ENCODE measurements at places on chromosomes 7 and 10. TPM values are rescaled to one million over a fixed set of nuclear protein-coding genes. Genes with fewer than 3 reads are reported as not detected.

The CPN1 gene
- not detected for total RNA-seq

The ZNF425 gene
- 4.2 TPM for total RNA-seq

The HHEX gene
- total RNA-seq: not detected

The CREB5 gene
- total RNA-seq: 2.8 TPM

The MMP21 gene
- not detected for total RNA-seq

The RGR gene
- 1.9 TPM for total RNA-seq

The GRM3 gene
- total RNA-seq: 13.6 TPM

The ASB4 gene
- not detected for total RNA-seq

The SPDYE11 gene
- not detected for total RNA-seq

The SLC13A1 gene
- total RNA-seq: not detected

GRCh38 chr10:112221545-112221944 lies 38.0 kb upstream of the GPAM start:
- no peak overlapping the region for H3K27ac ChIP-seq
- no peaks in the 10 kb centered on the region for H3K27me3 ChIP-seq
- no peak for DNase-seq
- no peaks in the 10 kb centered on the region for H3K4me1 ChIP-seq
- no peak overlapping the region for H3K4me3 ChIP-seq

DNA sequence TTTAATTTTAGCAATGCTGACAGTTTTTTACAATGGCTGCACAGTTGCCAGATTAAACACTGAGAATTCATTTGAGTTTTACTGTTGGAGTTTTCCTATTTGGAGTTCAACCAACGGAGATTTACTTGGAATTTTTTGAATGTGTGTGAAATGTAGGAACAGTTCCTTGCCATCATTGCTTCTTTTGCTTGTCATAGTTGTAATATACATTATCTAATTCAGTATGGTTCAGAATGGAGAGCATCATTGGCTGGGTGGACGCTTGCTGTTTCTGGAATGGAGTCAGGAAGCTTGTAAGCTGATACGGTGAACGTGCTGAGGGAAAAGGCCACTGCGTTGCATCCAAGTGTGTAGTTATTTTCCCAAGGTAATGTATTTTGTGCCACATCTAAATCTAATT lies 404.3 kb upstream of the KLF6 start:
- H3K27me3 ChIP-seq: no peaks in the 10 kb centered on the region
- H3K4me1 ChIP-seq: peaks cover 4% of the 10 kb centered on the region
- no peak for DNase-seq
- H3K4me3 ChIP-seq: no peak overlapping the region

DNA sequence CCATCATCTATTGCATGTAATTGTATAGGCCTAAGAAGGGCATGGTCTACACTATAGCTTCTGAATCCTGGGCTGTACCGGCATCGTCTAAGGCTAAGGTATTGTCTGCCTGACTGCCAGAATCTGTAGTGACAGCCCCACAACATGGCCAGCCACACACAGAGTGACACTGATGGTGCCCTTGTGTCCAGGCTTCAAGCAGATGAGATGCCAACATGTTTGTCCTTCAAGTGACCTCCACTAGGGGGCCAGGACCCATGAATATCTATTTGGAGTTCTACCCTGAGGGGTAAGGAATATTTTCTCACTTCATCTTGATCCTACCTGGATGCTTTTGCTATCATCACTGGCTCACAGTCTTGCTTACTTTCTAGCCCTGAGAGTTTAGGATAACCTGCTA lies 1.5 kb downstream of the CYP3A7 start:
- H3K27ac ChIP-seq: no peak overlapping the region
- peak; percentile 25 for DNase-seq
- H3K4me1 ChIP-seq: no peaks in the 10 kb centered on the region

GRCh38 chr7:43943417-43944187 lies 17.4 kb downstream of the UBE2D4 start:
- no peaks in the 10 kb centered on the region for H3K27me3 ChIP-seq
- no peak for DNase-seq
- no peak overlapping the region for H3K27ac ChIP-seq
- no peaks in the 10 kb centered on the region for H3K4me1 ChIP-seq

- H3K27me3 ChIP-seq: no peaks in the 10 kb centered on the region
- no peaks in the 10 kb centered on the region for H3K36me3 ChIP-seq
- peak; percentile 67 for DNase-seq
- peak overlapping the region; percentile 57 for H3K27ac ChIP-seq
- peaks cover 35% of the 10 kb centered on the region for H3K4me1 ChIP-seq
- no peak overlapping the region for H3K4me3 ChIP-seq
These were observed 517.4 kb upstream of the ZMIZ1 start for GRCh38 chr10:78551184-78552005.

GRCh38 chr7:44408596-44408995 lies 81.9 kb downstream of the NUDCD3 start:
- H3K27me3 ChIP-seq: no peaks in the 10 kb centered on the region
- no peaks in the 10 kb centered on the region for H3K36me3 ChIP-seq
- H3K4me1 ChIP-seq: peaks cover 19% of the 10 kb centered on the region
- peak; percentile 56 for DNase-seq

DNA sequence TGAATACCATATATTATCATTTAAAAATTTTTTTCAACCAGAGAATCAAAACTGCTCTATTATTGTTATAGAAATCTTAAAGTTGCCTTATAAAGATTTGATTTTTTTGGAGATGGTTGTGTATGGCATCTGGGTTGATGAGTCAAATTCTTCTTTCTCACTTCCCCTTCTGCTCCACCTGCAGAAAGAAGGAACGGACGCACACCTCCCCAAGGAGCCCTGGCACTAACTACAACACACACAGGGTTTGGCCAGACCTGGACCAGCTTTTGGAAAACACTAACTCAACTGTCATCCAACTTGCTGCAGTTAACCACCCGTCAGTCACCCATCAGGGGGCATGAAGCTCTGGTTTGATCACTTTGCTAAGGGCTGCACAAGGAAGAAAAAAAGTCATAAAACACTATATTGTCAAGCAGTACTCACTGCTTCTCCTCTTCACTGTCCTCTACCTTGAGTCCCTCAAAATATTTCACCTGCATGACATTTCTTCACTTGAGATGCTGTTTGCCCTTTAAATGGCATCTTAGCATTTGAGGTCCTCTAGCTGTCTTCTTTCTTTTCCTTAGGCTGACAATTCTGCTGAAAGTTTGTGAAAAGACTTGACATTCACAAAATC lies 266.7 kb upstream of the PHF14 start:
- no peak for DNase-seq
- H3K27ac ChIP-seq: no peak overlapping the region
- H3K36me3 ChIP-seq: no peaks in the 10 kb centered on the region
- no peaks in the 10 kb centered on the region for H3K4me1 ChIP-seq
- no peaks in the 10 kb centered on the region for H3K27me3 ChIP-seq

GRCh38 chr7:47757921-47758411 lies 176.1 kb upstream of the TNS3 start:
- no peak for DNase-seq
- H3K27ac ChIP-seq: no peak overlapping the region
- H3K4me1 ChIP-seq: peaks cover 1% of the 10 kb centered on the region
- H3K36me3 ChIP-seq: no peaks in the 10 kb centered on the region

DNA sequence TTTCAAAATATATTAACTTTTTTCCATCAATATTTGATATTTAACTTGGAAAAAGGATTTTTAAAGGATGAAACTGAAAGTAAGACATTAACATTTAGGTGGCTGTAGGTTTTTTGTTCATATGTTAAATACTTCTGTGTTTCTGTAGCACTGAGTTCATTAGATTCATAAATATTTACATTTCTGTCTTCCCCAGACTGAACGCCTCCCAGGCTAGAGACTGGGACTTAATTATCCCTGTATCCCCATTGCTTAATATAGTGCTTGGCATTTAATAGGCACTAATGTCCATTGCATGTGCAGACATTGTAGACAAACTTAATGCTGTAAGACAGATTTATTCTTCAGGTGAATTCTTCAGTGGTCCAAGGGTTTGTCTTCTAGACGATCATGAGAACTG lies 7.4 kb downstream of the PTPN12 start:
- no peak overlapping the region for H3K27ac ChIP-seq
- no peaks in the 10 kb centered on the region for H3K36me3 ChIP-seq
- no peaks in the 10 kb centered on the region for H3K27me3 ChIP-seq
- DNase-seq: no peak

DNA sequence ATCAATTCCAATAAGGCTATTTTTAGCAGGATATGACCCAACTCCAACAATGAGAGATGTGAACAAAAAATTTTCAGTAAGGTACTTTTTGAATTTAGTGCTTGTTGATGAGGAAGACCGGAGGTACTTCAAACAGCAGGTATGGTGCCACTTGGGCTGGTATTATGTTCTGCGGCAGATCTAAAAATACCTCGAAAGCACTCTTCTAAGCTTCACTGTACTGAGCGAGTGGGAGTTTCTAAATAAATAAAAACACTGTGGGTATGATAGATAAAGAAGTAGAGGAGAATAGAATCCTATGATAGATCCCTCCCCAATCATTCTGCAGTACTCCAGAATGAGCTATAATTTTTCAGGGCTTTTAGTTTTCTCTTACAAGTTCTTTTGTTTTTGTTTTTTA lies 11.5 kb upstream of the SUPV3L1 start:
- H3K36me3 ChIP-seq: peaks cover 7% of the 10 kb centered on the region
- no peaks in the 10 kb centered on the region for H3K27me3 ChIP-seq
- no peak for DNase-seq
- no peak overlapping the region for H3K4me3 ChIP-seq

GRCh38 chr7:117211614-117212013 lies 111.2 kb downstream of the WNT2 start:
- H3K4me1 ChIP-seq: no peaks in the 10 kb centered on the region
- no peaks in the 10 kb centered on the region for H3K27me3 ChIP-seq
- no peak for DNase-seq
- H3K27ac ChIP-seq: no peak overlapping the region

DNA sequence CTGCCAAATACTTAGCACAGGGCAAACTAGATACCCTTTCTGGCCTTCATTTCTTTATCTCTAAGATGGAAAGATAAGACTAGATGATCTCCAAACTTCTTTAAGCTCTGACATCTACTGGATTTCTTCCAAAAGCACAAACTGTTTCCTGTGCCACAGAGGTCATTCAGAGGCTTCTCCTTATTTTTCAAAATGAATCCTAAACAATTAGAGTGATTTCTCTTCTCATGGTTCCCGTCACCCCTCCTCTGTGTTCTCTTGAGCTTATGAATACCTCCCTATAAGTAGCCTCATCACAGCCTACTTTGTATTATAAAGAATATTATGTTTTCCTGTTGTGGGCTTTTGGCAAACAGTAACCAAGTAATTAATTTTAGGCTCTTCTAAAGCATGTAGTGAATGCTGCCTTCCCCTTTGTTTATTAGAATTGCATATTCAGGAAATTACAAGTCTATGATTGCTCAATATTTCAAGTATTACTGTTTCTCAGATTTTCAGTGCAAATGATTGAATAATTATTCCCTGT lies 179.5 kb downstream of the REEP3 start:
- no peak overlapping the region for H3K4me3 ChIP-seq
- no peaks in the 10 kb centered on the region for H3K27me3 ChIP-seq
- no peak for DNase-seq
- no peaks in the 10 kb centered on the region for H3K36me3 ChIP-seq

- H3K27ac ChIP-seq: no peak overlapping the region
- no peaks in the 10 kb centered on the region for H3K4me1 ChIP-seq
- no peak for DNase-seq
- no peaks in the 10 kb centered on the region for H3K36me3 ChIP-seq
These were observed 488.8 kb upstream of the MKI67 start for GRCh38 chr10:128614802-128615553.

GRCh38 chr7:107560898-107561516 lies 2.7 kb downstream of the COG5 start:
- H3K27ac ChIP-seq: no peak overlapping the region
- peaks cover 16% of the 10 kb centered on the region for H3K4me1 ChIP-seq
- H3K36me3 ChIP-seq: no peaks in the 10 kb centered on the region
- H3K27me3 ChIP-seq: no peaks in the 10 kb centered on the region
- H3K4me3 ChIP-seq: no peak overlapping the region

- no peak overlapping the region for H3K4me3 ChIP-seq
- no peaks in the 10 kb centered on the region for H3K27me3 ChIP-seq
- H3K4me1 ChIP-seq: peaks cover 19% of the 10 kb centered on the region
- H3K36me3 ChIP-seq: no peaks in the 10 kb centered on the region
- no peak overlapping the region for H3K27ac ChIP-seq
These were observed 28.7 kb downstream of the SLC29A3 start for GRCh38 chr10:71347587-71348395.

DNA sequence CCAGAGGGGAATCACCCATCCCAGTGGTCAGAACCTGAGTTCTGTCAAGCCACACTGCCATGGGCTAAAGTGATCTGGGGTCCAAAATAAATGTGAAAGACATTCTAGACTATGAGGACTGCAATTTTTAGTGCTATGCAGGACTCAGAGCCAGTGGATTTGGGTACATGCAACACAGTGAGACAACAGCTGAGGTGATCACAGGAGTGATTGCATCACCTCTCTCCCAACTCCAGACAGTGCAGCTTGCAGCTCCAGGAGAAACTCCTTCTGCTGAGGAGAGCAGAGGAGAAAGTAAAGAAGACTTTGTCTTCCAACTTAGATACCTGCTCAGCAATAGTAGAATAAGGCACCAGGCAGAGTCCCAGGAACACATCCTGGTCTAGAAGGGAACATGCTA lies 682.0 kb upstream of the POT1 start:
- H3K27me3 ChIP-seq: no peaks in the 10 kb centered on the region
- DNase-seq: no peak
- no peak overlapping the region for H3K27ac ChIP-seq
- no peaks in the 10 kb centered on the region for H3K4me1 ChIP-seq

DNA sequence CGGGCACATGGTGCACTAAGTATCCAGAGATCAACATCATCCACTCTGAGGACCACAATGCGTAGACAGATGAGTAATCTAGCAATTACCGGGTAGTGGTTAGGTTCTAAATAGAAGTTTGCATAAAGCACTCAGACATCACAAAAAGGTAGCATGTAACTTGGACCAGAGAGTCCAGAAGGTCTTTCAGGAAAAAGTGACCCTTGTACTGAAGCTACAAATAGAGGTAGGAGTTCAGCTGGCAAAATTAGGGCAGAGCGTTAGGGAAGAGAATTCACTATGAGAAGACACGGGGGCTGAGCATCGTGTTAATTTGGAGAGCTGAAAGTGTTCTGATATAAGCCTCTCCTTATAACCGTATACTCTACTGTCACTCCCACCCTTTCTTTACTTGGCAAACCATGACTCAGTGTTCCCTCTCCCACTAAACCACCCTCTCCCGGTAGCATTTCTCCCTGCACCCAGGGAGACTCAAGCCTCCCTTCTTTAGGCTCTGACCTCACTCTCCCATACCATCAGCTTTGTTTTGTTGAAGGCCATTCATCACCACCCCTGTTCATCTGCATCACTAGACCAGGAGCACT lies 222.2 kb upstream of the FZD1 start:
- no peaks in the 10 kb centered on the region for H3K27me3 ChIP-seq
- H3K4me1 ChIP-seq: peaks cover 16% of the 10 kb centered on the region
- no peak overlapping the region for H3K4me3 ChIP-seq
- no peak overlapping the region for H3K27ac ChIP-seq
- no peak for DNase-seq

GRCh38 chr10:110629680-110630191 lies 14.4 kb upstream of the RBM20 start:
- H3K4me1 ChIP-seq: peaks cover 6% of the 10 kb centered on the region
- DNase-seq: no peak
- no peaks in the 10 kb centered on the region for H3K36me3 ChIP-seq
- no peak overlapping the region for H3K27ac ChIP-seq
- H3K4me3 ChIP-seq: no peak overlapping the region

Measured in neural progenitor cell (in vitro differentiated cells).